ENCODE measurements at places on chromosomes 13 and 19. TPM values are rescaled to one million over a fixed set of nuclear protein-coding genes. Genes with fewer than 3 reads are reported as not detected.

IGSF23 gene
- total RNA-seq, result not detected

ZNF177 gene
- total RNA-seq, result 3.3 TPM

VWA8 gene
- 8.6 TPM for total RNA-seq

SMAD9 gene
- 2.1 TPM for total RNA-seq

KLK8 gene
- total RNA-seq, result not detected

FFAR2 gene
- total RNA-seq, result not detected

GRCh38 chr19:46862974-46863632 is 2.3 kb downstream of the ARHGAP35 start:
- no peak for DNase-seq

- DNase-seq, result no peak
Observed at GRCh38 chr13:110509971-110510786, 51.3 kb downstream of the RAB20 start.

DNA sequence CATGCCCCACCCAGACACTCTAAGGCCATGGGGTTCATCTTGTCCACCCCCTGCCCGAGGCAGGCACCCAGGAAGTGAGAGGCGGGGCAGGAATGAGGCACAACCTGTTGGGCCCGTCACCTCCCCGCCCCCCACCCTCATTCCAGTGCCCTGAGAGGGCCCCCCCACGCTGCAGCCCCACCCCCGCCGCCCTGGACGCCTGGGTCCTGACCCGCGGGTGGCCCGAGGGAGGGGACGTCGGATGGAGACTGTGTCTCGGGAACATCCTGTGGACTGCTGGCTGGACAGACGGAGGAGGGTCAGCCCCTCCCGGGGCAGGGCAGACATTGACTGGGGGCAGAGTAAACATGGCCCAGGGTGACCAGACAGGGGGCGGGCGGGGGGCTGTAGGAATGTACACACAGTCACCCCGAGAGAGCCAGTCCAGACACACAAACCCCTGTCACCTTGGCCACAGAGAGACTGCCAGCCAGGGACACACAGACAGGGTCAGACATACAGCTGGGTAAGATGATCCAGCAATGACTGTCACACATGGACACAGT is 7.4 kb upstream of the JUNB start:
- peak; percentile 82 for DNase-seq

DNA sequence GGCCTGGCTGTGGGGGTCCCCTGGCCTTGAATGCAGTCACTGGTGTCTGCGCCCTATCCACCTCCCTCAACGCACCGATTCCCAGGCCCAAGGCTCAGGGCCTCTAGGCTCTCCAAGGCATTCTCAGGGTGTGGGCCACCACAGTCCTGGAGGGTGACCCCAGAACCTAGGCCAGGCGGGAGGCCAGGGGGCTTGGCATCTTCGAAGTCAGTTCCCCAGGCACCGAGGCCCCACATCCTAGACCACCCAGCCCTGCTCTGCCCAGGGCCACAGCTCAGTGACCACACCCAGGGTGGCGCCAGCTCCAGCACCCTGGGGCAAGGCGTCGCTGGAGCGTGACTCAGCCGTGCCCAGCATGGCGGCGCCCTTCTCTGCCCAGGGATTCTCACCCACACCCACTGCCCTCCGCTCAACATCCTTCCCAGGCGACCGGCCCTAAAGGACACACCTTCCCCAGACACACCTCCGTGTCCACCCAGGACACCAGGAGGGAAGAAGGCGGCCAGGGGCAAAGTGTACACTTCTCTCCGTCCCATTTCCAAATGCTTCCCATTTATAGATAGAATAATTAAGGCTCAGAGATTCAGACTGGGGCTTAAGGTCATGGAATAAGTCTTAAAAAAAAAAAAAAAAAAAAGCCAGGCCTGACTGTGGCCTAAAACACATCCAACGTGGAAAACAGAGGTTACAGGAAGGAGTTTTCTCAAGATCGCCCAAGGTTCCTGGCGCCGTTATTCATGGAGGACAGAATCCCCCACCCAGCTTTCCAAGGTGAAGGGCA is 36.4 kb upstream of the NANOS3 start:
- peak; percentile 82 for DNase-seq

GRCh38 chr13:113746143-113746525 is 12.9 kb upstream of the TMEM255B start:
- no peak for DNase-seq

GRCh38 chr13:46531953-46532352 is 21.0 kb upstream of the LRCH1 start:
- no peak for DNase-seq

DNA sequence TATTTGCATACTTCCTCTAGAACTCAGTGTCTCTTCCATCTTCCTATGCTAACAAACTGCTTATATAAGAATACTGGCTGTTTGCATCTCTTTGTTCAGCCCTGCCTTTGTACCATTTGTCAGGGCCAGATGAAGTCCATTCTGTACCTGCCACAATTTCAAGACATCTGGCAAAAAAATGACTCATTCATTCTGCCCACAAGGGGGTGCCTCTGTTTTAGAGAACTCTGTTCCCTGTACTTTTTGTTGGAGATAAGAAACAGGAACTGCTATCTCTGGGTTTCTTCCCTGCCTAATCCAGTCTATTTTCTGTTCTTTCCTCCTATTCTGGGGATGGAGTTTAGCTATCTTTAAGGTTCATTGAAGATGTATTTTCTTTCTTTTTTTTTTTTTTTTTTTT is 23.0 kb downstream of the ZNF568 start:
- DNase-seq, result no peak

DNA sequence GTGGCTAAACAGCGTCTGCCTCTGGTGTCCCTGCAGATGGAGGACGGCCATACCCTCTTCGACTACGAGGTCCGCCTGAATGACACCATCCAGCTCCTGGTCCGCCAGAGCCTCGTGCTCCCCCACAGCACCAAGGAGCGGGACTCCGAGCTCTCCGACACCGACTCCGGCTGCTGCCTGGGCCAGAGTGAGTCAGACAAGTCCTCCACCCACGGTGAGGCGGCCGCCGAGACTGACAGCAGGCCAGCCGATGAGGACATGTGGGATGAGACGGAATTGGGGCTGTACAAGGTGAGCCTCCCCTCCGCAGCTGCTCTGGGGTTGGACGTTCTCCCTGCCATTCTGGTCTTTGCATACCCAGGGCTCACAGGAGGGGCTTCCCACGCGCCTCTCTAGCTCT is 19.9 kb downstream of the UHRF1 start:
- DNase-seq, result peak; percentile 68

GRCh38 chr13:110268061-110268460 is 38.9 kb downstream of the COL4A1 start:
- no peak for DNase-seq

DNA sequence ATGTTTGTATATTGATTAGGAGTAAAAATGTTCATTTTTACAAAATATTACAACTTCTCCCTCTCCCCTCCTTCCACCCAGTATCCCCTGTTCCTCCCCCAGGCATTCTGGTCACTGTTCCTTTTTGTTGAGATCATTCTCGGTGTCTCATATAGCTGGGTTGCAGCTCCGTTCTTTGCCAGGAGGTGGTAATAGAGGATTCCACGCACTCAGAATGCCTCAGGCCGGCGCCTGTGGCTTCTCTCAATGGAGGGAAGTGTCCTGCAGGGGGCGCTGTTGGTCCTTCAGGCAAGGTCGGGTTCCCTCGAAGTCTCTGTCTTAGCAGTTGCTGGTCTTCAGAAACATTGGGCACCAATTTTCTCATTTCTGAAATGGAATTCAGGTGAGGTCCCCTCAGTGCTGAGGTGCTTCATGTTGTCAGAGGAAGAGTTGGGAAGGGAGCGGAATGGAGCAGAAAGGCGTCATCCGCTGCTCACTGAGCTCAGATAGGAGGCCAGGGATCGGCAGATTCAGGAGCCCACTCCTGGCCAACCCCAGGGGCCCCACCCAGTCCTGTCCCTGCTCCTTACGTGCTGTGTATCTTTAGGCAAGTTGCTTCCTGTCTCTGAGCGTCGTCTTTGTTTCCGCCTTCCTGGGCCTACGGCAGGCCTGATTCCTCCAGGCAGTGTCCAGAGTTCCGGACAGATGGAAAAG is 10.3 kb upstream of the GARIN5A start:
- peak; percentile 16 for DNase-seq

DNA sequence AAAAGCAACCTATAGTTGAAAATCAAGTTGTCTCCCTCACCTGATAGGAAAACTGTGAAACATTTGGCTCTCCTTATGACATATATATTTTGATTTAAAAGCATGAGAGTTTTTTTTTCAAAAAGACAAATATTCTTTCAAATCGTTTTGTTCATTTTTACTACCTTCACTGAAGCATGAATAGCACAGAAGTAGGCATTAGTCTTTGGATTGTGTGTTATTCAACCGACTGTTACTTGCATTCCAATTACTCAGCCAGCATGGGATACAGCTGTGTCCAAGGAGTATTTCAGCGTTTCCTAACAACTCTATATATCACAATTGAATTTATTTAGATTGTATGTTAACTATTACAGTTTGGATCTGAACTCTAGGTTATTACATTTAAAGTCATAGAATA is 135.2 kb downstream of the PCDH9 start:
- no peak for DNase-seq

GRCh38 chr13:103883164-103883563 is 816.9 kb upstream of the SLC10A2 start:
- peak; percentile 89 for DNase-seq

DNA sequence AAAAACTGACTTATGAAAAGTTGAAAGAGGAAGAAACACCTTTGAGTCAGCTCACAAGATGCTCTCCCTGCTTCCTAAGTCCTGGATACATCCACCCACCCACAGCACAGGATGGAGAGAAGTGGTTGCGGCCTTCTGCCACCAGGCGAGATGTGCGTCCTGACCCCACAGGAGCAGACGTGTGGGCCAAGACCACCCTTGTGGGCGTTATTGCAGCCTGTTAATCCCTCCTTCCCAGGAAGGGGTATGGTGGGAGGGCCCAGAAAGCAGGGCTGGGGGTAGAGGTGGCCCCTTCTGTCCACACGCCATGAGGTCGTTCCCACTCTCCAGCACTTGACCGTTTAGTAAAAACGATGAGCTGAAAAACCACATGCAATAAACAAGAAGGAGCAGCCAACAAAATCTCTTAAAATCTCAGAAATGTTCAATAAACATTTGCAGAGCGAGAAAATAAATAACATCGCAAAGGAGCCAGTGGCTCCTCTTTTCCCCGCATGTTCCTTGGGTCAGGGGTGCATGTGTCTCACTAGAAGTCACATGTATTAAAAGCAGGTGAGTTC is 2.4 kb upstream of the AKAP8L start:
- no peak for DNase-seq

- DNase-seq, result peak; percentile 88
Observed at GRCh38 chr19:3343619-3344502, 22.5 kb upstream of the NFIC start.

DNA sequence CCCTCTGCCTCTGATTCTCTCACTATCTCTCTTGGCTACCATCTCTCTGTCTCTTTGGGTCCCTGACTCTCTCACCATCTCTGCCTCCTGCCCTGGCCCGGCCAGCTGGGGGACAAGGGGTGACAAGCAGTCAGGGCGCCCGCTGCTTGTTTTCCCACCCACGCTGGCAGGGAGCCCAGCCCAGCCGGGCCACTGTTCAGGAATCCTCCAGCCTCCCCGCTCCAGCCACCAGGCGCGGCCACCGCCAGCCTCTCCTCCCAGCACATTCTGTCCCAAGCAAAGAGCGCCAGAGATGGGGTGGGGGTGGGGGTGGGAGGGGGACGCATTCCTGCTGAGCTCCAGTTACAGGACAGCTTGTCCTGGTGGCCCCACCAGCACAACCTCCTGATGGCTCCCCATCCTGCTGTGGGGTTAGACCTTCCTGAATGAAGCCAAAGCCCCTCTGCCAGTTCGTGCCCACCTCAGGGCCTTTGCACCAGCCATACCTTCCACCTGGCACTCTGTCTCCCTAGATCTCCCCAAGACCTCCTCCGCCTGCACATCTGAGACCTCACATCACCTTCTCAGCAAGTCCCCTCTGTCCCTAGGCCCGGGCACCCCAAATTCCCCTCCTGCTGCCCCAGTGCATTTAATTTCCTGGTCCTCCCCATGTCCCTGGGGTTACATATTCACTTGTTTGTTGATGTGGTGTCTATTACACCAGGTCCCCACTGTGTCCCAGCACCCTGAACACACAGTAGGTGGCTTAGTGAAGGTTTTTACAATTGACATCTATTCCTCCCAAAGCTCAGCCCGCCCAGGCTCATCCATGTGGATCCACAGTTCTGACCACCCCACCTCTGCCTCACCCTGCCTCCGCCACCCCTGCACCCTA is 12.5 kb downstream of the ARRDC2 start:
- peak; percentile 35 for DNase-seq

- no peak for DNase-seq
Observed at GRCh38 chr13:79212064-79212619, 193.9 kb downstream of the RBM26 start.

- DNase-seq, result no peak
Observed at GRCh38 chr13:96248103-96248502, 158.2 kb downstream of the HS6ST3 start.

DNA sequence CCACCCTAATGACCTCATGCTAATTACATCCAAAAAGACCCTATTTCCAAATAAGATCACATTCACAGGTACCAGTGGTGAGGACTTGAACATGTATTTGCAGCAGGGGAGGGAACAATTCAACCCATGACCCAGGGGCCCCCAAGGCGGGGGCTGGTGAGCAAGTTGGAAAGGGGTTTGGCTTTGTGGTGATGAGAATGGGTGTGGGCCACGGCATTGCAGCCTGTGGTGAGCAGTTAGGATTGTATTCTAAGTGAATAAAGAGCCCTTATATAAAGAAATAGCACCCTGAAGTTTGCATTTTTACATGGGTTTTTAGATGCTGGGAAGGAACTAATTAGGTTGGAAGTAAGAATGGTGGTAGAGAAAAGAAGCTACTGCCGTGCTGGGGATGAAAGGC is 694.2 kb downstream of the EFNB2 start:
- DNase-seq, result no peak

DNA sequence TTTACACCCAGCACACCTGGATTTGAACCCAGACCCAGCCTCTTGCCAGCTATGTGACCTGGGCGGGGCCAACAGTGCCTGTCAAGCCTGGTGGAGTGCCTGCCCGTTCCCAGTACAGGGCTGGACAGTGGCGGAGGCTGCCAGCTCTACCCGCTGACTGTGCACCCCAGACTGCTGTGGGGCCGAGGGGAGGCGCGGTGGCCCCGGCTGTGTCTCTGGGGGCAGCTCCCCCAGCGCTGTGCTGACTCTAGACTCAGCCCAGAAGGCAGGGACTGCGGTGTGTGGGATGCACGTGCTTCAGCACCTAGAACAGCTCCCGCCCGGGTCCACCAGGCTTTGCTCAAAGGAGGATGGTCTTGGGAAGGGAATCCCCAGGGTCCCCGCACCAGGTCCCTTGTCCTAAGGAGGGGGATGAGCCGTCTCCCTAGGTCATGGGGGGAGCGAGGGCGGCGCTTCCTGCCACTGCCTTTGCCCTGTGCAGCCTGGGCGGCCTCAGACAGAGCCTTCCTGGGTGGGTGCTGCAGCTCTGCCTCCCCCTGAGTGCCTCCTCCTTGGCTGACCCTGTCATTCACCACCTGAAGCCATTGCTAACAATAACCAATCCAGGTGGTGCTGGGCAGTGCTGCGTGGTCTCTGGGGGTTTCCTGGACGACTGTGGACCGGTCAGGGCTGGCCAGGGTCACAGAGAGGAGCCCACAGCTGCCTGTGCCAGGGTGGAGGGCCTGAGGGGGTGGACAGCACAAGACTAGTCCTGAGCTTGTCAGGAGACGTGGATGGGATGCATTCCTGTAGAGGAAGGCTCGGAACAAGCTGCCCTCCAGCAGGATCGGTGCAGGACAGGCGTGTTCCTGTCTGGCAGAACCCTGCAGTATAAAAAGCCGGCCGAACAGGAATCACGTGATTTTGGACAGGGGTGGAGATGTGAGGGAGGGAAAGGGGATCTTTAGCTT is 18.6 kb downstream of the TMEM255B start:
- DNase-seq, result no peak

- DNase-seq, result no peak
Observed at GRCh38 chr19:11046605-11047354, 42.5 kb upstream of the LDLR start.
